ENCODE measurements at places on chromosomes 5 and 9.

GRCh38 chr5:50749181-50749580 is 82.7 kb downstream of the PARP8 start:
- no peak for DNase-seq

DNA sequence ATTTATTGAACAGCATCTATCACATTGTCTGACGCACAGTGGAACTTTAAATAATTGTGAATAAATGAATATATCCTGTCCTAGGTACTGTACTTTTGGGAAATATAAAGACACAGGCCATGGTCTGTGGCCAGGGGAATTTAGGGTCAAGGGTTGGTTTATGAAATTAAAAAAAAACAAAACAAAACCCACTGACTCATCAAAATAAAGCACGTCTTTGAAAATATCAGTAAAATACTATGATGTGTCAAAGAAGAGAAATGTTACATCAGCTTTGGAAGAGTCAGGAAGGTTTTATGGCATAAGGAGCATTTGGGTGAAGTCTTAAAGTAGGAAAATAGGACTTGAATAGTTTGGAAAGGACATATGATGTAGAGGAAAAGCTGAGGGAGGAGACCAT is 70.5 kb downstream of the ZNF462 start:
- DNase-seq, result no peak

DNA sequence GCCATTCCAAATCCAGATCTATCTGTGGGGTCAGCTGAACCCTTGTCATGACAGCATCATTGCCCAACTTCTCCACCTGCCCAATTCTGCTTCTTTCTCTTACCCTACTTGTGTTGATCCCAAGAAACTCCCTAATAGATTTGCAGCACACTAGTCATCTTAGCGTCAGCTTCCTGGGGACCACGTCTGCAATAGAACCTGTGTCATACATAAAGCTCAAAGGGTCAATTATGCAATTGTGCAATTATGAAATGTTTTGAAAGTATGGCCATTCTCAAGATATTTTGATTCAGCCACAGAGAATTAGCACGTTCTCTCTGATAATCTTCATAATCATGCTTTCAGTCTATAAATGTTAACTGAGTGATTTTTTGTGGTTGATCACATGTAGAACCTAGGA is 87.4 kb upstream of the PAPPA start:
- no peak for DNase-seq

DNA sequence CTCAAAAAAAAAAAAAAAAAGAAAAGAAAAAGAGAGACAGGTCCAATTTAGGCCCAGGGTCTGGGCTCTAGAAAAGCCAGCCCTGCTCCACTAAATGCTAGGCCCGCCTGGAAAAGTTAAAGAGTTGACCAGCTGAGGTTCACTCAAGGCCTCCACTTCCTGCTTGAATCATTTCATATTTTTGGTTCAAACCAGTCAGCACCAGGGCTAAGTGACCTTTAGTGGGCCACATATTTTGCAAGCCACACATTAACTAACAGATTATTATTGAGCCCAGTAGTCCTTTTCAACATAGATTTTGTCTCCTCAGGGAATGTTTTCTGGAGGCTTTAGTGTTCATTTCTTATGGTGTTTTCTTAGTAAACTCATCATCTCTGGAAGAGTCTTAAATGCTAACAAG is 156.6 kb downstream of the TLR4 start:
- DNase-seq, result no peak

GRCh38 chr5:156984064-156984463 is 21.0 kb upstream of the TIMD4 start:
- no peak for DNase-seq

DNA sequence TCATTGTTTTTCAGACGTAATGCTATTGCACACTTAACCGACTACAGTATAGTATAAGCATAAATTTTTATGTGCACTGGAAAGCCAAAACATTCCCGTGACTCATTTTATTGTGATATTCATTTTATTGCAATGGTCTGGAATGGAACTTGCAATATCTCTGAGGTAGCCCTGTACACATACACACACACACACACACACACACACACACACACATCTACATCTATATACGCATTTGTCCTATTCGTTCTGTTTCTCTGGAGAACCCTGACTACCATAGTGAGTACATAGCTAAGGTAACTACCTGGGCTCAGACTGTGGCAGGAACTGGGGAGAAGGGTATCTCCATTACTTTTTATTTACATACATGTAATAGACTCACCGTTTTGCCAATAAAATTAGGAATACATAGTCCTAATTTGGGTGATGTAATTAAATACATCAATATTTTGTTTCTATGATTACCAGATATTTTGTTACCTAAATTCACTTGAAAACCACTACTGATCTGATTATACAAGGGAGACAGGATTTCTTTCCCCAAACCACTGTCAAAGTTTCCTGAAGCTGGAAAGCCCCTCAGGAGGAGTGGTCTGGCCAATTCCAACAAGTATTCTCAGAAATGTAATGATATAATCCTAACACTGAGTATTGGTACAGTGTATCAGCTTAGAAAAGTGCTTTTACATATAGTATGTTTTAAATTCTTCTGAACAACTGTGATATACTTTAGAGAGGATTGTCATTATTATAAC is 74.0 kb upstream of the PLPP1 start:
- no peak for DNase-seq

DNA sequence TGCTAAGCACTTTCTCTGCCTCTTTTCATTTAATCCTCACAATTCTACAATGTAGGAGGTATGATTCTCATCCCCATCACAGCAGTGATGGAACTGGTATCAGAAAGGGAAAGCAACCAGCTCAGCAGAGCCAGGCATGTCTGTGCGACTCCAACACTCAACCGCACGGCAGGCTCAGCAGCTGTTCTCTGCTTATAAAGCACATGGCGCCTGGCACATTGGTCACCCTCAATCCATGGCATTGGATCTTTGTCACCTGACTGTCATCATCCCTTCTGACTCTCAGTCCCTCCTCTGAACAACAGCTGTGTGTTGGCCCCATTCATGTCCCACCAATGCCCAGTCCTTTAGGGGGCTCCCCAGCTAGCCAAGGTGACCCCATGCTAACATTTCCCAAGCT is 45.1 kb upstream of the HAND1 start:
- no peak for DNase-seq

DNA sequence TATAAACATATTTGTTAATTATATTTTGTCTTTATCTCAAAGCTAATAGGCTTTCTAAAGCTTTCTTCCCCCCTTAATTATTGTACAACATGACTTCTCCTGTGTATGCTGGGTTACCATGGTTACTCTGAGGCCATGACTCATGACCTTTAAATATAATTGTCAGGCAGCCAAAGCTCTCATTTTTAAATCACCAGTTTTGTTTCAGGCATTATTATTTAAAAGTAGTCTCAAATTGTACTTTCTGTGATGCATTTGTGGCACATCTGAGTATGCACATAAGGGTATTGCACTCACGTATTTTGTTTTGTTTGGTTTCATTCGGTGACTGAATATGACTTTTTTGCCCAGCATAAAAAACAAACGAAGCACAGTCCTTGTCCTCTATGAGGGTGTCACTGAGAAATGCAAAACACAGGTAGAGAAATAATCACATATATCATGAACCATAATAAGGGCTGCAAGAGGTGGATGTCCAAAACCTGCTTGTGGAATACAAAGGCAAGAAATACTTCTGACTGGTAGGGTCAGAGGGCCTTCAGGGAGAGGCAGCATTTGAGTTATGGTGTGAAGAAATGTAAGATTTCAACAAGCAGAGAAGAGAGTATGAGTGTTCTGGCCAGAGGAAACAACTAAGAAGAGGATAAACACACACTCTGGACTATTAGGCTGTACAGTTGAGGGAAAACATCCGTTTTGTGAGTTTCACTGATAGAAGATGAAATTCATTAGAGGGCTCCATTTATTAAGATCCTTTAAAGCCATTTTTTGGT is 2.1 kb downstream of the CCDC192 start:
- no peak for DNase-seq

DNA sequence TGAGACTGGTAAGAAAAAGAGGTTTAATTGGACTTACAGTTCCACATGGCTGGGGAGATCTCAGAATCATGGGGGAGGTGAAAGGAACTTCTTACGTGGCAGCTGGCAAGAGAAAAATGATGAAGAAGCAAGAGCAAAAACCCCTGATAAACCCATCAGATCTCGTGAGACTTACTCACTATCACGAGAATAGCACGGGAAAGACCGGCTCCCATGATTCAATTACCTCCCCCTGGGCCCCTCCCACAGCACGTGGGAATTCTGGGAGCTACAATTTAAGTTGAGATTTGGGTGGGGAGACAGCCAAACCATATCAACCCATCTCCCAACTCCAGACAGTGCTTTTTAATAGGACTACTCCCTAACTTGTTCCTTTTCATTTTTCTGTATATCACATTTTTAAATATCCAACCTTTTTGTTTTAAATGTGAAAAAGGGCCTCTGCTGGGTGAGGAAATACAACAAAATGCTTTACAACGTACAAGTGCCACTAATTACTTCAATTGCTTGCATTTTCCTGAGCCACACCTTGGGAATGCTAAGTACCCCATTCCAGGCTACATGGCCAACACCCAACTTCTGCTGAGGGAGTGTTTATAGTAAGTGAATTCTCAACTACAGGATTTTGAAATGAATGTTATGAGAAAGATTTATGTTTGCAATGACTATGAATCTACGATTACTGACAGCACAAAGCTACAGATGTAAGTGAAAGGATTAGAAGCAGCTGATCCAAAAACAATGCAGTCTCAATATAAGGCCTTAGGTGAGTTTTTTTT is 294.1 kb upstream of the CD180 start:
- DNase-seq, result no peak

DNA sequence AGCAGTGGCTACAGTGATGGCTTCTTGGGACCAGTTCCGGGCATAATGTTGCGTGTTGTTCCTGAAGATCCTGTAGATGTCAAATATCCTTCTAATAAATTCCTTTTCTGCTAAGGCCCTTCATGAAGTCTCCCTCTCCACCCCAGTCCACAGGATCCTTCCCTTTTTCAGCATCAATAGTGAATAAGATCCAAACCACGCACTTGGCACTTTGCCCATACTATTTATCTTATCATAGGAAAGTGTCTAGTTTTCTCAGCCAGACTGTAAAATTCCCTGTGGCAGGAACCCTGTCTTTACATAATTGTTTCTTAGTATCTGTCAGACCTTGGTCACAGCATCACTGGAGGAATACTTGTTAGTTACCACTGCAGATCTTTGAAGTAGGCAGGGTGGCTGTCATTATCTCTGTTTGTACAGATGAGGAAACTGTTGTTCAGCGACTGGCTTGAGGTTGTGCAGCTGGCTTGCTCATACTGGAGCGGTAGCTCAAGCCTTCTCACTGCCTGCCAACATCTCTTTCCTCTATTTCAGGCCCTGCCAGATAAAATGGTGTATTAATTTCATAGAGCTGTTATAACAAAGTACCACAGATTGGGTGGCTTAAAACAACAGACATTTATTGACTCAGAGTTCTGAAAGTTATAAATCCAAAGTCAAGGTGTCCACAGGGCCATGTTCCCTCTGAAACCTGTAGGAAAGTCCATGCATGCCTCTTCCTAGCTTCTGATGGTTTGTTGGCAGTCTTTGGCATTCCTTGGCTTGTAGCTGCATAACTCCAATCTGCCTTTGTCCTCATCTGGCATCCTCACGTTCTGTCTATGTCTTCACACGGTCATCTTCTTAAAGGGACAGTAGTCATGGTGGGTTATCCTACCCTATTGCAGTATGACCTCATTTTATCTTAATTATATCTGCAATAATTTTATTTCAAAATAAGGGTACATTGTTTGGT is 33.5 kb upstream of the APC start:
- DNase-seq, result no peak

DNA sequence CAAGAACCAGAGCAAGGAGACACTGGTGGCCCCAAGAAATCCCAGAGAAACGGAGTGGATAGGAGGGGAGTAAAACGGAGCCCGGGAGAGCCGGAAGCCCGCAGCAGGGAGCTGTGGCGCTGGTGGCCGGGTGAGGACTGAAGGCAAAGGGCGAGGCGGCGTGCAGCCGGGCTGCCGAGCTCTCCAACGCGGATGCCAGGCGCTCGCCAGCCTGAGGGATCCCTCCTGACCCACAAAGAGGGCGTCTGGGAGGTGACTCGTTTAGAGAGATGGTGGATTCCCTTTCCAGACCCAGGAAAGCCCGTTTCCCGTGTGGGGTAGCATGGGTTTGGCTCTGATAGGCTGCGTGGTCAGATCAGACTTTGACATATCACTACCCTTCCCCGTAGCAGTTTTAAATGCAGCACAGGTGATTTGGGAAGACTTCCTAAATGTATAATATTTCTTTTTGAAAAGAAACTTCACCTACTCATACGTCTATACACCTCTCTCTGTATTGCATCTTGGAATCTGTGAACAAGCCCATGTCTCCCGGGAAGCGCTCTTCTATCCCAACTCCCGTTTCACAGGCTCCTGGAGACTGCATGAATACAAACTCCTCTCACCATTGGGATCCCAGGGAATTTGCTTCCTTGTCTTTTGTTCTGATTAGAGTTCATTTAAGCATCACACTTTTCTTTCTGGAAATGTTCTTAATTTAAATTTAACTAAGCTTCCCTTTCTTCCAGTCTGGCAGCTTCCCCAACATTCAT is 158.1 kb downstream of the C9orf152 start:
- no peak for DNase-seq

GRCh38 chr5:159917994-159918393 is 1.7 kb downstream of the ADRA1B start:
- no peak for DNase-seq

DNA sequence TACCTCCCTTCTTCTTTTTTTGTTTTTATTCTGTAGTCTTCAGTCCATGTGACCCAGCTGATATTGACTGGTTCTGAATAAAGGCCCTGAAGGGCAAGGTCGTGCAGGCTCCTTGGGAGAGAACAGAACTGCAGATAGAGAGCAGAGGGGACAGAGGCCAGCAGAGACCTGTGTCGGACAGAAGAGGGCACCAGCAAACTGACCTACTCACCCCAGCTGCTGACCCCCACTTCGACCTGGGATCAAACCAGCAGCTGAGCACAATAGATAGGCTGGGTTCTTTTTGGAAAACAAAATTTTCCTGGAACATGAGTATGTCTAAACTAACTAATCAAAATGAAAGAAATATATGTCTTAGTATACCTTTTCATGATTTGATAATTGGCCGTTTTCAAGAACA is 695.1 kb downstream of the NR2F1-AS1 start:
- DNase-seq, result no peak

DNA sequence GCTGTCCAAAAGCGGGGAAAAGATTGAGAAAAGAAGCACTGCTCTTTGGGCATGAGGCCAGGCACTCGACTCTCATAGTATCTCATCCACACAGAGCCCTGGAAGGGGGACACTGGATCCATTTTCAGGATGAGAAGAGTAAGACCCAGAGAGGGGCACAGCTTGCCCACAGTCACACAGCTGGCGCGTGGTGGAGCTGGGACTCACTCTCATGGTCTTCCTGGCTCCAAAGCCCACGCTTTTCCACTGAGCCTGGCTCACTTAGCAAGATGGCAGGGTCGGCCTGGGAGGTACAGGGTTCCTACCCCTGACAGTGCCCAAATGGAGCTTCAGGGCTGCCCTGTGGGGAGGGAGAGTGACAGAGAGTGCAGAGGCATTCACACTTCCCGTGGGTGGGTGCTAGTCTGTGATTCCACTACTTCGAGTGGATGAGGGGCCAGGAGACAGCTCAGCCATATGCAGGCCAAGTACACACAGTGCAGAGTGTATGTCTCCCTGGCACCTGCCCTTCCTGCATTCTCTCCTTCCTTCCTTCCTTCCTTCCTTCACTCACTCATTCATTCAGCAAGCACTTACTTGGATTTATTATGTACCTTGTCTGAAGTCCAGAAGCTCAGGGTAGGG is 18.3 kb upstream of the IGFBPL1 start:
- DNase-seq, result no peak

GRCh38 chr5:36530215-36530614 is 76.2 kb upstream of the SLC1A3 start:
- no peak for DNase-seq

GRCh38 chr5:77163453-77163852 is 47.0 kb upstream of the PDE8B start:
- DNase-seq, result no peak

- DNase-seq, result no peak
Observed at GRCh38 chr5:91224456-91224855, 158.7 kb downstream of the ARRDC3 start.

All from dorsolateral prefrontal cortex (tissue), 122 donors.